ENCODE measurements at places on chromosomes 6 and 20.

DNA sequence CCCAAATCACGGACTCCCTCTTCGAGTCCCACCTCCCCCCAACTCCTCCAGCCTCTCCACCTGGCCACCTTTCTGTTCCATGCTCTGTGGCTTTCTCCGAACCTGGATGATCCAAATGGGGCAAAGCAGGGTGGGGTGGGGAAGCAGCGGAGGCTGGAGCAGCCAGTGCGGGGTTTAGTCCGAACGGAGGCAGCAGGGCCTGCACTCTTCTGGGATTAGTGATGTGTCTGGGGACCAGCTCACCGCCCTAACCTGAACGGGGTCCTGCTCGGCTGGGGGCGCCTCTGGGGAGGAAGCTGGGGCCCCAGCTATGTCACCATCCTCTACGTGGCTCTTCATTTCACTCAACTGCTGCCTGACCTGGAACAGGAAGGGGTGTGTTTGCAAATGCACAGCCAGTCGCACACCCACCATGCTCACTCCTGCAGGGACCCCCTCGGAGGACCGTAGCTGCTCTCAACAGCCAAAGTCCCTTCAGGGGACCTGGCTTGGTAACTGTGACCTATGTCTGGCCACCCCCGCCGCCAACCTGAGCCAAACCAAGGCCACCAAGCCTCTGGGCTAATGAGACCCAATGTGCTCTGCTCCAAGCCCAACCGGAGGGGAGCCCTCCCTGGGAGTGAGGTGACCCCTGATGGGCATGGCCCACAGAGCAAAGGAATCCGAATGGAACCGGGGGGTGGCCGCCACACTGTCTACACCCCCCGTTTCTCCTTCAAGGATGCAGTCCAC lies 46.8 kb downstream of the DSTN start:
- no peak for DNase-seq

DNA sequence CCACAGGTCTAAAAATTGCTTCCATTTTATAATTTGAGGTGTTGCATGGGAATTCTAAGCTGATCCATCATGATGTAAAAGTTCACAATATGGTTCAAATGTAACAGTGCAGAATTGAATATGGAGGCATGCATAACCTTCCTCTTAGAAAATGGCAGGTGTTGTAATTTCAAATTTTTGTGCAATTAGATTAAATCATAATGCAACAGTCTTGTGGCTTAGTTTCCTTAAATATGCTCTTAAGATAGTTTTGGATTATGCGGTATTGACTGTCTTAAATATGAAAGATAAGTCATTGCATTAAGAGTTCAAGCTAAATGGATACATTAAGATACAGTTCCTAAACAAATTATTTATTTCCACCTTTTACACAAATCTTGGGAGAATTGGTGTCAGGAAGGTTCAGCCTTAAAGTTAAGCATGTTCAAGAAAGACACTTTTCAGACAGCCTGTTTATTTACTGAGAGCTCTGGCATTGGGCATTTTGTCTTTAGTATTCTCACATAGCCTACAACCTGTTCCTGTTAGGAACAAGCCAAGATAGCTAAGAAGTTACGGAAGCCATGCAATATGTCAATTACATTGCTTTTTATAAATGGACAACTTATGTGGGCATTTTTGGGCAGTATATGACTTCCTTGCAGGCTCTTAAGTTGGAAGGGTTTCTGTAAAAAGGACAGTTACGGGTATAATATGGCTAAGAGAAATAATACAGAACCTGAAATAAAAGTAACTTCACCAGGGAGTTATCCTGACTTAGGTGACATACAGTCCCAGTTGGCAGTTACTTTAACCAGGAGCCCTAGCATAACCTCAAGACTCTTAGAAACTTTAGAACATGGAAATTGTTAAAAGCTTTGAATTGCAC lies 9.3 kb downstream of the SRSF3 start:
- no peak for DNase-seq

- no peak for DNase-seq
Observed at GRCh38 chr6:40715570-40716403, 128.6 kb upstream of the LRFN2 start.

DNA sequence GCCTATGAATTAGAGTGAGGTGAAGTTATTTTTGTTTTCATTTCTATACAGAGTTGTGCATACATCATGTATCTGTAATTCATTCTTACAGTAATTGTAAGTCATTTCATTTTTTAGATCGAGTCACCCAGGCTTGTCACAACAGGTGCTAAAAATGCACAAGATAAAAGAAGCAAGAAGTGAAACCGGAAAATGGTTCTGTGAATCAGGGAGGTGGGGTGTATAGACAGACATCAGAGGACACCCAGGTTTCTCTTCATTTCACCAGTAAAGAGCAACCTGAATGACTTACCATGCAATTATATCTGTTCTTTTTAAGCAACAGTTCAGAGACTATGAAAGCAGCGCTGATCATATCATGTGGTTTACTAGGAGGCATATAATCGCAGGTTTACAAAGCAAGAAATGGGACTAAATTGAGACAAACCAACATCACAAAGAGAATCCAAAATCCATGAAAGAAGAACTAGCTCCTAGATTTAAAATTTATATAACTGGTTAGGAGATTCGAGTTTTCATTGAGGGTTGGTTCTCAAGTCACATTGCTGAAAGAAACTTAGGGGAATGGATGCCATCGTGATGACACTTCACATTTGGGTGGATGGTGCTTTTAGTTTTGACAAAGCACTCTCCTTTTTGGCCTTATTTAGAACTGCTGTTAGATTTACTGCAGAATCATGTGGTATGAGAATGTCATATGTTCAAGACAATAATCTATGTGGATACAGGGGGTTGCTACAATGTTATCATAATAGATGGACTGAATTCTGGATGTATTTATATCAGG lies 27.9 kb upstream of the TBC1D7 start:
- no peak for DNase-seq

GRCh38 chr20:63191400-63191799 lies 24.5 kb downstream of the YTHDF1 start:
- no peak for DNase-seq

- DNase-seq, result no peak
Observed at GRCh38 chr6:117629119-117629660, 26.9 kb upstream of the GOPC start.

DNA sequence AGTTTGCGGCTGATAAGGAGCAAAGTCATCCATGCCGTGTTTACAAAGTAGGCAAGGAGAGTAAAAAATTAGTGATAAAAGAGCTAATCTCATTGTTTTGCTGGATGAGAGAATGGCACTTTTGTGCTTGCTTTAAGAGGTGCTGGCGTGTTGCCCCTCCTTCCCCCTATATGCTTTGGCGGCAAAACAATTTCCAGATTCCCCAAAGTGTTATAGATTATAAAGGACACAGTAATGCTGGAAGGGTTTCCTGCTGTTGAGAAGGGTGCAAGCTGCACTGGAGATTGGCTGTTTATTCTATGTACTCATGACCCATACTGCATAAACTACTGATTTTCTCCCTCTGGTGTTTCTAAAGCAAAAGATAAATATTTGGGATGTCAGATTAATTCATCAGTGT lies 338.9 kb upstream of the MAP3K7 start:
- no peak for DNase-seq

DNA sequence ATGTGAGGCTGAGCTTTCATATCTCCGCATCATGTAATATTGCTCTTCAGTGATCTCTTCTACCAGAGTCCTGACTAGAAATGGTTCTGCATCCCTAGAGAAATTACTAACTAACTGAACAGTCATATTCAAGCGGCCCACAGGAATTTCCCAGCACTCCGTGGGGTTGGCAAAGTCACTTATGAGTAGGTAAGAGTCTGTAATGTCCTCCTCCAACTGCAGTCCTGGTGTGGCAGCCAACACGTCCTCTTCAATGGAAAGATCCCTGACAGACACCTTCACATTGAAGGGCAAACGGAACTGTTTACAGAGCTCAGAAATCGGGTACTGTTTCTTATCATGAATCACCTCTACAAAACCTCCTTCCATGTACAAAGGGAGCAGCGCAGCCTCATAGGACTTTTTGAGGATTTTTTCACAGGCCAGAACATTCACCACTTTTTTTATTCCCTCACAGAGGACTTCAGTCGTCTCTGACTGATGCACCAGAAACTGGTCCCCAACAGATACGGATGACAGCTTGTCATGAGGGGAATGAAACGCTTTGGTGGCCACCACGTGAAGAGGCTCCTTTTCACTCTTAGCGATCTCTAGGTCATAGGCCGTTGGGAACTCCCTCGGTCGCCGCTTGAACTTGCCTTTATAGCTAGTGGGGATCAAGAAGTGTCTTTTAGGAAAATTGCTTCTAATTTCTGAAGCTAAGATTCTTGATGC lies 87.7 kb downstream of the THEMIS start:
- DNase-seq, result no peak

GRCh38 chr20:50554694-50555579 lies 44.8 kb downstream of the PTPN1 start:
- DNase-seq, result no peak

DNA sequence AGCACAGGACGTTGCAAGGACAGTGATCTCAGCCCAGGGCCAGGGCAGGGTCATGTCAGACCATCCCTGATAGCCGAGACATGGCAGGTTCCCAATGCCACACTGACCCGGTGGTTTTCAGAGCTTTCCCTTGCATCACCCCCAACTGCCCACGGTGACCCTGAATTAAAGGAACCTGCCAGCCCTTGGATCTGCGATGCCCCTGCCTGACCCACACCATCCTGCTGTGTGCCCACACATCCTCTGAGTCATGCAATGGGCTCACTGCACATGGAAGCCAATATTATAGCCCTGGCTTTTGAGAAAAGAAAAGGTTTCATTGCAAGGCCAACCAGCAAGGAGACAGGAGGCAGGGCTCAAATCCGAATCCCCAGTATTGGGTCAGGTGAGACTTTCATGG lies 132.6 kb upstream of the CST7 start:
- no peak for DNase-seq

DNA sequence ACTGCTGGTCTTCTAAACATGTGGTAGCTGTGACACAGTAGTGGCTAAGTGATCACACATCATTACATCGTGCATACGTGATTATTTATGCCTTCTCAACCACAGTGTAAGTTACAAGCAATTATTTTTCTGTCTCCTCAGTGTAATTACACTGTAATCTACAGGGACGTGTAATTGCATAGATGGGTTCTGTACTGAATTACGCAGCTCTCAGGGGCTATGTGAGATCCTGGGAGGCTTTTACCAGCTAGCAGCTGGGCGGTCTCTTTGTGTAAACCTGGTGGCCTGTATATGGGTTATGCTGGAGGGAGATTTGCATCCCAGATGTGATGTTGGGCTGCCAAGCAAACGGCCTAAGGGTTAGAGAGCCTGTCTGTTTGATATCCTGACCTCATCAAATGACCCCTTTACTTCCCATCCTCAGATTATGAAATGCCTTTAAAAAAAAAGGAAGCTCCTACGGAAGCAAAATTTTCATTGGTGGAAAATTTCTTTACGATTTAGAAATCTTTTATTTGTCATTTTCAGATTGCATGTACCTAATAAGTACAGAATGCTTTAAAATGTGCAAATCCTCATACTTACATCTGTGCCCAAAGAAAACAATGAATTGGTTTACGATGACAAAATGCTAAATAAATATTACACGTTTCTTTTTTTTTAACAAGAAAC lies 402.8 kb upstream of the JAG1 start:
- DNase-seq, result no peak

DNA sequence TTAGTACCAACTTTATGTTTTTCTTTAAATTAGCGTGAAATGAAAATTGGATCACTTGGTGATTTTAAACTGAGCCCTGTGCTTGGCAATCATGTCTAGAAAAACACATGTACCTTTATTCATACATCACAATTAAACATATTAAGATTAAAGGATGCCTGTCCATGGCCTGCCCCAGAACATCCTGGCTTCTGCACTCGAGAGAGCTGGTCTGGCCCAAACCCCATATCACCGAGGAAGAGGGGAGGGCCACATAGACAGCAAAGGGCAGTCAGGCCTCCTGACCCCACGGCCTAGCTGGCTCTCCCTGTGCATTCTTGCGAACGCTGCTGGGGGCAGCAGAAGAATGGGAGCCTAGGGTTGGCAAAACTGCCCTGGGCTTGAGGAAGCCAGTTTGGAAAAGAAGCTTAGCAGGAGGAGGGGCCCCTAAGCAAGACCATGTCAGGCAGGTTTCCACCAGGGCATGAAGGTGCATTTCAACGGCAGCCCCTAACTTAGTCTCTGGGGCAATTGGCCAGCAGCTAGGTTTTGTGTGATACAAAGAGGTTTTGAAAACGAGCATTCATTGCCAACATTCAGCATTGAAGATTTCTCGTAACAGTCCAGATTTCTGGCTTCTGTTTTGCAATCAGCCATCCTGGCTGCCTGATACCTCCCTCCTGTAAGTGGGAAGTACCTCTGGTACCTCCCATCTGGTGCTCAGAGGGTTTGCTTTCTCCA lies 8.6 kb downstream of the BPIFB3 start:
- no peak for DNase-seq

DNA sequence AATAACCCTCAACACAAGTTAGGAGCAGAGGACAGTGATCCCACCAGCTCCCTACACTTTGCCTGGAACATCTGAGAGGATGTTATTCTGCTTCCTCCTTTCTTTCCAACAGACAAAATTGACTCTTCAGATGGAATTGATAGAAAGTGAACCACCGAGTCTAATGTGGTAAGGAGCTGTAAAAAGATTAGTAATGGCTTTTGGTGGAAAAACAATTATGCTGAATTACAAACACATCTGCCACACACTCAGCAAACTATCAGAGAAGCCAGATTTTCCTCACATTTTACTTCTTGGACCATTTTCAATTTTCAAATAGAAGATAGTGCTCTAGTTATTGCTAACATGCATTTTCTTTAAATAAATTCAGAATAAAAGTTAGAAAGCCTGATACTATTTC lies 171.8 kb upstream of the COL21A1 start:
- DNase-seq, result no peak

DNA sequence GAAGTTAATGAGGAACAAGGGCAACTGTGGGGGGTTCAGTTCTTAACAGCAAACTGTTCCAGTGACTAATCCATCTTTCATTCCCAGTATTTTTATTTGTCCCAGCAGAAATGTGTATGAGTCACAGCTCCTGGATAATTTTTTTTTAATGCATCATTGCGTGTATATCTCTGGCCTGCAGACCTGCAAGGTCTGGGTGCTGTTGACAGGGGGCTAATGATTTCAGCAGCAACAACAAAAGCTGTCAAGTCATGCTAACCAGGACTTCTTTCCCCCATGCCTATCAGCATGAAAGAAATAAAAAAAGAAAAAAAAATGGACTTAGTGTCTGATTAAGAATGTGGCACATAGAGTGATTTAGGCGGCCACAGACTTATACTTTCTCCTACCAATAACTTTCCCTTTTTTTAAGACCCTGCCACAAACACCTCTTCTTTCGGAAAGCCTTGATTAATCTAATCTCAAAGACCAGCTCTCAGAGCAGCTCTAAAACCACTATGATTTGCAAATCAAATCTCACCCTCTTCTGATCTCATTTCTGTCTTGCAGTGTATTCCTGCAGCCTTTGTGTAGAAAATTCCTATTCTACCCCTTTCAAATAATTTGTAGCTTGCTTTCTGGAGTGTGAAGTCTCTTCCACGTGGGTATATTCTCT lies 14.2 kb upstream of the PREX1 start:
- DNase-seq, result no peak

DNA sequence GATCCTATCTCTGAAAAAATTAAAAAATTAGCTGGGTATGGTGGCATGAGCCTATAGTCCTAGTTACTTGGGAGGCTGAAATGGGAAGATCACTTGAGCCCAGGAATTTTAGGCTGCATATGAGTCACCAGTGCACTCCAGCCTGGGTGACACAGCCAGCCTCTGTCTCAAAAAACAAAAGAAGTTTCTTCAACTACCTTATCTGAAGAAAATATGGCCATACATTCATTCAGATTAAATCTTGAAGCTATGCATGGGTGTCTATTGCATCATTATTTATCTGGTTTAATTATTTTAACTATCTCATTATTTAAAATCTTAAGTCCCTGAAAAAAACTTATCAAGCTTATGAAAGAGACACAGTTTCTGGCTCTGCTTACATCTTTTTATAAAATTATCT lies 204.1 kb downstream of the SIM1 start:
- no peak for DNase-seq
